ENCODE measurements at places on chromosomes 3 and 15. TPM values are rescaled to one million over a fixed set of nuclear protein-coding genes. Genes with fewer than 3 reads are reported as not detected.

GRCh38 chr15:74406992-74407705, 26.6 kb downstream of the SEMA7A start:
- peak; percentile 85 for DNase-seq

SLC26A6 gene
- total RNA-seq = 19.5 TPM

GP9 gene
- not detected for total RNA-seq

- peak; percentile 12 for DNase-seq
Measured at GRCh38 chr3:186566772-186567071, 417 bp downstream of the TBCCD1 start.

GRCh38 chr3:42043099-42043813, 47.9 kb upstream of the TRAK1 start:
- DNase-seq = peak; percentile 79

GRCh38 chr15:46589088-46589487, 954.3 kb downstream of the SQOR start:
- no peak for DNase-seq

DNA sequence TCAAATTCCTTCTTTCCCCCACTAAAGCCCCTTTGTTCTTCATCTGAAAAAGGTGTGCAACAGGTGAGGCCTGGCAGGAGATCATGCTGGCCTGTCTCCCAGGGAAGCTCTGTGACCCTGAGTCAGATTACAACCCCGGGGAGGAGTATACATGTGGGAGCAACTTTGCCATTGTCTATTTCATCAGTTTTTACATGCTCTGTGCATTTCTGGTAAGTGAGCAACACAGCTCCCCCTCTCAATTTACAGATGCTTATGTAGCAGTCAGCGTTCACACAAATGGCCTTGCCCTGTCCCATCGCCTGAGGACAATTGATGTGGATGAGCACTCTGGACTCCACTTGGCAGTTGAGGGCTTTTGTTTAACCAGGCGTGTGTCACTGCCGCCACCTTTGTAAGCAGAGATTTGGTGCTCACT, 70.4 kb downstream of the CHDH start:
- no peak for DNase-seq

DNA sequence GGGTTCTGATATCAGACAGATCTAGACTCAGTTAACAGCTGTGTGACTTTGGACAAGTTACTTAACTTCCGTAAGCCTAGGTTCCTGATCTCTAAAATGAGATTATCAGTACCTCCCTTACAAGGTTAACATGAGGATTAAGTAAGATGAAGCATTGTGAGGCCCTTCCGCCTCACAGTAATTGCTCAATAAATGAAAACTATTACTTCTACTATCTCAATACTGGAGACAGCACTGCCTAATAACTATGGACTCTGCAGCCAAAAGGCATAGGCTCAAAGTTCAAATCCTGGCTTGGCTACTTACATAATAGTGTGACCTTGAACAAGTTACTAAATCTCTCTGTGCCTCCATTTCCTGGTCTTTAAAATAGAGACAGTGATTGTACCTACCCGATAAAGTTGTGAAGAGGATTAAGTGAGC, 82.0 kb upstream of the ATP11B start:
- DNase-seq = no peak

GRCh38 chr15:89088605-89089315, 504 bp downstream of the ABHD2 start:
- DNase-seq = no peak

- no peak for DNase-seq
Measured at GRCh38 chr3:31622636-31623288, 90.0 kb downstream of the STT3B start.

CHRNA7 gene
- total RNA-seq = 0.18 TPM

PPM1M gene
- total RNA-seq = 42.4 TPM

DNA sequence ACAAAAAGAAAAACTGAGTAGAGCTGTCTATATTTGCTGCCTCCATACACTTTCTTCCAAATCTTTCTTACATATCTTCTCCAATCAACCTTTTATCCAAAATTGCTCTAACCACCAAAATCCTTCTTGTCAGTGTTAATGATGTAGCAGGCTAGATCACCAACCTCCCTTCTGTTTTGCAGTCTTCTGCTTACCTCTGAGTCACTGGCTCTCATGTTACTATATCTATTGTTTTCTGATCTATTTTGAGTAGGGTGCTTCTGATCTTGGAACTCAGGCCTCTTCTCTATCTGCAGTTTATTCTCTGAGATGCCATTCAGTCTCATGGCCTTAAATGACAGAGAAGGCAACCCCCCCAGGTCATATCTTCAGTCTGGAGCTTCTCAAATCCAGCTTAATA, 26.3 kb upstream of the AADAC start:
- peak; percentile 35 for DNase-seq

DNA sequence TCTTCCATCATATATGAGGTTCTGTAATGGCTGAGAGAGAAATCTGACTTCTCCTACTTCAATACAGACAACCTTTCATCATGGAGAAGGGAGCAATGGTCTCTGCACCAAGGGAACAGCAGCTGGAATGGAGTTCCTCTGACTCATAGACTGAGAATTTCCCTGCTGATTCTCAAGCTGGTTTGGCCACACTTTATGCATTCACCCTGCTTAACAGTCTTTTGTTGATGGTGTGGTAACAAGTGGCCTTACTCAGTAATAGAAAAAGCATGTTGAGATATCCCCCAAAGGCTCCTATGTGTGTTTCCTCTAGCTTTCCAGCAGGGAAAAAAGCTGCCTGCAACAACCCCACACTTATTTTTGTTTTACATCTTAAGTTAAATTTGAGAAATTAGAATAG, 138.1 kb downstream of the GREM1 start:
- peak; percentile 99 for DNase-seq

DNA sequence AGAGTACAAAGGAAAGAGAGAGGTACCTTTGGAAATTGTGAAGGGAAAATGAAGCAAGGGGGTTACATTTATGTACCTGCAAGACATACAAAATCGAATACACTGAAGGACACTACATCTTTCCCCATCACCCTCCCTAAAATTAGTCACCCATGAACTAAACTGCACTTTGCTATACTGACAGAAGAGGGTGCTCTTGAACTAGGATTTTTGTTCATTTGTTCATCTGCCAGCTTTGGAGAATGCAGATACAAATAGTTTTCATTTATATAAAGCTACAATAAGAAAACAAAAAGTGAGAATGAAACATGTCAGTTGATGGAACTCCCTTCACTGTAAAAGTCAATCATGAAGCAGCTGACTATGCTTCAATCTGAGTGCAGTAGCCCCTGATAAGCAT, 55.7 kb downstream of the PCCB start:
- DNase-seq = peak; percentile 79

DNA sequence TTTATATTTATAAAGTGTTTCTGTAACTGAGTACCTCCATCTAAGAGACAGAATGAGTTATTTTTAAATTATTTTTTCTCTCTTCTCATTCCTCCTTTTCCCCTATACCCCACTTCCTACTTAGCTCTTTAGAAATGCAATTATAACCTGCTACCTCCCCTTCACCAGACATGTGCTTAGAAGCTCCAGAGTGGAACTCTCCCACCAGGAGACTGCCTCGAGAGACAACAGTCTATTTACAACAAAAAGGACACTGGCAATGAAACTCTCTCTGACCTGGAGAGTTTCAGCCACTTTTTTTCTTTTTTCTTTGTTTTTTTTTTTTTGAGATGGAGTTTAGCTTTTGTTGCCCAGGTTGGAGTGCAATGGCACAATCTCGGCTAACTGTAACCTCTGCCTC, 109.4 kb upstream of the PLXND1 start:
- DNase-seq = no peak

DNA sequence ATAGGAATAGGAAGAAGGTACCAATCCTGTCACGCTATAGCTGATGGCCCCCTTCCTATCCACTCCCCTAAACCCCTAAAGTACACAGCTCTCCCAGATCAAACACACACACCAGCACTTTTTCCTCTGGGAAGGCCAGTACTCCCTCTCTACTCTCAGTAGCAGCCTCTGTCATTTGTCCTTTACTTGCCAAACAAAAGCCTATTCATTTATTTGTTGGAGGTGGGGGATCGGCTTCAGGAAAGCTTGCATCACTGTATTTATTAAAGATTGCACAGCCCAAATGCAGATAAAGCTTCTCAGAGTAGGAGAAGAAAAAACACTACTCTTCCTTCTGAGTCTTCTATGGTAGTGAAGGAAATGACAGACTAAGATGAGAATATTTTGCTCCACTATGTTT, 429.7 kb upstream of the RASGRP1 start:
- DNase-seq = peak; percentile 19

SGO1 gene
- 14.5 TPM for total RNA-seq

- no peak for DNase-seq
Measured at GRCh38 chr3:52843881-52844280, 9.1 kb upstream of the MUSTN1 start.

TMEM266 gene
- not detected for total RNA-seq

DNA sequence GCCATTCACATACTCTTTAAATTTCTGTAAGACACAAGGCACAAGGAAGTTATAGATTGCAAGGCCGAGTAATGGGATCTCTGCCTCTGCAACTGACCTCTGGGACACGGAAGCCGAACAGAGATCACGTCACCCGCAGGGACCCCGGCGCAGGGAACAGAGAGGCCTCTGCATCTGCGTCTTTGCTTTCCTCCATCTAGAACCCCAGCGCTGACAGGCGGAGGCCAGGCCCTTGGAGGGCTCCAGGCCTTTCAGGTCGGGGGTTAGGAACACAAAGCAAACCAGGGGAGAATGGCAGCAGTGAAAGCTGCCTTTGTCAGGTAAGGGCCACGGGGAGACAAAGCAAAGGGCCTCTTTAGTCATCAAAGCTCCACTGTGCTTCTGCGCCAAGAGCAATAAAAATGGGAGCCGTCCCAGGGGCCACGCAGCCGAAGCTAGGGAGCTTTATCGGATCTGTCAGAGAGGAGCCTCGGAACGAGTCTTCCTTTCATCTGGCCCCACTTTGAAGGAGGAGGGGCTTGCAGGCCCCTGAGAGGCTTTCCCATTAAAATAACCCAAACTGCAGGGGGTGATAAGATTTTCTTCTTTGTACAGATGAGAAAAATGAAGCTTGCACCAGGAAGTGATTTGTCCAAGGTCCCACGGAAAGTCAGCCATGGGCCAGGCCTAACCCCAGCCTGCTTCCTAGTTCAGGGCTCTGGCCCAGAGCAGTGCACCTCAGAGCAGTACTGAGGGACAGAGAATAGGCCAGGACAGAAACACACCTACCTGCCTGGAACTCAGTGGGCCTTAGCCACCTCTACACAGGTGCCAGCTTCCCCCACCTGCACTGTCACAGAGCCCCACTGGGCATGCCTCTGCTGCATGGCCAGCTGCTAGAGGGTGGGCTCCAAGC, 84.4 kb upstream of the RAD18 start:
- no peak for DNase-seq

Measured in fibroblast of the aortic adventitia (primary cell).